Uterine smooth muscle cell (primary cell): ENCODE measurements at places on chromosomes 1 and 21. TPM values are rescaled to one million over a fixed set of nuclear protein-coding genes. Genes with fewer than 3 reads are reported as not detected.

The CLEC20A gene
- total RNA-seq = not detected in 2 replicates

The FAM177B gene
- total RNA-seq = not detected in 2 replicates

The SERINC2 gene
- total RNA-seq = 7.6 and 8.4 TPM in 2 replicates

The ARHGEF16 gene
- total RNA-seq = 0.11 TPM in 1 of 2 replicates, not detected in the other

The TSPAN2 gene
- total RNA-seq = 0.55 and 1.7 TPM in 2 replicates

The SYTL1 gene
- total RNA-seq = 0.11 and 0.37 TPM in 2 replicates

The KRTAP12-2 gene
- total RNA-seq = not detected in 2 replicates

The FCGR3A gene
- not detected in 2 replicates for total RNA-seq

The OR2T35 gene
- not detected in 2 replicates for total RNA-seq

The S100A9 gene
- total RNA-seq = not detected in 2 replicates

The RSPO1 gene
- total RNA-seq = 0.11 and 0.25 TPM in 2 replicates

The SCAF4 gene
- 5.0 and 6.6 TPM in 2 replicates for total RNA-seq

The KIF2C gene
- 21.6 and 87.8 TPM in 2 replicates for total RNA-seq

The DOP1B gene
- total RNA-seq = 21.6 and 25.7 TPM in 2 replicates

The PKLR gene
- not detected in 2 replicates for total RNA-seq

The RPS27 gene
- 516 and 1,068 TPM in 2 replicates for total RNA-seq

The GBP7 gene
- 0.12 TPM in 1 of 2 replicates, not detected in the other for total RNA-seq

The LRRIQ3 gene
- 0.12 and 0.77 TPM in 2 replicates for total RNA-seq
